ENCODE measurements at places on chromosomes 2 and 18.

DNA sequence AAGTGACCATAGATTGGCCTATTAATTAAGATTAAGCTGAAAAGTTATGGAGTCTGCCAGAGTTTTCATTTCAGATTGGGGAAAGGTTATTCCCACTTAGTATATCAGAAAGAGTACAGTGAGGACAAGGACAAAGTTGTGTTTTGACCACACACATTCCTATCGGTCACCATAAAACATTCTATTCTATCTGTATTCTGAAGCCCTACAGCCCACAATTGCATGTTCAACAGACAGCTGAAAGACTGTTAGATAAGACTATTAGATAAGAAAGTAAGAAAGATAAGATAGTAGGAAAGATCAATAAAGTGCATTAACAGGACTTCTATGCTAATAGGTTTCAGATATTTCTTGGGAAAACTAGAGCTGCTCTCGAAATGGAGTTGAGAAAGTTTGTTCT is 26.7 kb upstream of the ACYP2 start:
- DNase-seq, result no peak

DNA sequence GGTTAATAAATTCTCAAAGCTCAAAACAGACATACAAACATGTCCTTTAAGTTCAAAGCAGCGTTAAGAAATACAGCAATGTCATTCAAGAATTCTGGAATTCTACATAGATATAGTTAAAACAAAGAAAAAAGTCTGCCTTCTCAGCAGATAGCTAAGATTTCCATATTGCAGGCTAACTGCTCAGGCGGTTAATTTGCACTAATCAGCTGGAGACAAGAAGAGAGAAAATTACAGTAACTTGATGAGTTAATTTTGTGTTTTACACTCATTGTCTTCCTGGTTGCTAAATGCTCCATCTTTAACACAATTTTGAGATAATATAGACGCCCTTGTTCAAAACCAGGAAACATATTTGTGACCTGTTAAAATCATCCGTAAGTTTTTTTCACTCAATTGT is 1012.0 kb downstream of the LRP1B start:
- DNase-seq, result no peak

- DNase-seq, result no peak
Observed at GRCh38 chr2:25341011-25341727, 556 bp downstream of the DNMT3A start.

DNA sequence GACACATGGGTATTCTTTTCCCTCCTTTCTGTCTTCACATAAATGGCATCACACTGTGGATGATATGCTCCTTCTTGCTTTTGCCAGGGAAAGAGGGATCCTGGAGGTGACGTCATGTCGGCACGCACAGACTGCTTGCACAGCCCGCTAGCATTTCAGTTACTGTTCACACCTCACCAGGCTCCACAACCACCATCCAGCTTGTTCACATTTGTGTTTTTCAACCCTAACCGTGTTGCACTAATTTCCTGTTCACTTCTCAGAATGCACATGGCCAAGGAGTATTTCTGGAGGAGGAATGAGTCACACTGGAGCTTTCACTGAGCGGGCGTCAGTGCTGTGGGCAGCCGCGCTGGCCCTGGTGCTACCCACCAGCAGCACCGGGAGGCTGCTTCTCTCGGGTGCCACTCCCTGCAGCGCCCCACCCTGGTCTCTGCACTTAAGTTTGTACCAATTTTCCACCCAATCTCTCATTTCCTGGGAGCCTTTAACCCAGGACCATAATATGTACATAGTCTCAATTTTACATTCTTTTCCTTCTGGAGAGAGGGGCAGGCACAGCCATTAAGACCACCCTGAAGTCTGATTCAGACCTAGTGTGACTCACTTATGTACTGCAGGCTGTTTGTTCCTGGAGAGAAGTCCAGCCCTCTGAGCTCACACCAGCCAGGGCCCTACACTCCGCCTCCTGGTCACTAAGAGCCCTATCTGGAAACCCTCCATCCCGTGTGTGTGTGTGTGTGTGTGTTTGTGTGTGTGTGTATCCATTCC is 65.1 kb downstream of the MBP start:
- peak; percentile 82 for DNase-seq

- no peak for DNase-seq
Observed at GRCh38 chr2:204730603-204731002, 185.3 kb downstream of the PARD3B start.

GRCh38 chr2:160242893-160243564 is 43.0 kb upstream of the ITGB6 start:
- DNase-seq, result no peak
